ENCODE measurements at places on chromosomes 3 and 15.

DNA sequence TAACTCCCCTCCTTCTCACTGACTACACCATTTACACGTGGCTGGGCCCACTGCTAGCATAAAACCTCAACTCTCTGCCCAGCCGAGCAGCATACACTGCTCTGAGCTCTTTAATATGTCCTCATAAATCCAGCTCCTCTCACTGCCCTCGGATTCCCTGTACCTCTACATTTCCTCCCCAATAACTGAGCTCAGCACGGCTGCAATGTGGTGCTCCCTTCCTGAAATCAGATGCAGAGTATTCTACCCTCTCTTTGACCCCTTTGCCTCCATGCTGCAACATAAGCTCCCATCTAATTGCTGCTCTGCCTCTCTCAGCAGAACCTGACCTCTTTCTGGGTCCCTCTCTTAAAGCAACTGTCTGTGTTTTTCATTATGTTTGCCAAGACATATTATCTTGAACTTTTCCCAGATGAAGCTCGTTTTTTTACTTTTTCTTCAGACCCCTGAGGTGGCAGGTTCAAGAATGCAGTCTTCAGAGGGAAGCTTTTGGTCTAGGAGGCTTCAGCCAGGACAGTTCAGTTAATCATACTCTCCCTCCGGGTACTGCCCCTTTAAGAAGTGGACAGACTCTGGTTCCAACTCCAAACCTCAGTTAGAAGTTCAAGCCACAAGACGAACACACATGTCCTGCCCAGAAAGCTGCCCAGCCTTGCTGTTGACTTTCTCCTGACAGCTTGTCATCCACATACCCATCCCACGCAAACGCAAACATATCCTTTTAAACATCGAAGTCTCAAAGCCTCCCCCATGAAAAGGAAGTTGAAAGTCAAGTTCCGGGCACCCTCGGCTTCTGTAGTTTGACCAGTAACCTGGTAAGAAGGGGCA lies 81.1 kb upstream of the NEO1 start:
- DNase-seq = no peak

DNA sequence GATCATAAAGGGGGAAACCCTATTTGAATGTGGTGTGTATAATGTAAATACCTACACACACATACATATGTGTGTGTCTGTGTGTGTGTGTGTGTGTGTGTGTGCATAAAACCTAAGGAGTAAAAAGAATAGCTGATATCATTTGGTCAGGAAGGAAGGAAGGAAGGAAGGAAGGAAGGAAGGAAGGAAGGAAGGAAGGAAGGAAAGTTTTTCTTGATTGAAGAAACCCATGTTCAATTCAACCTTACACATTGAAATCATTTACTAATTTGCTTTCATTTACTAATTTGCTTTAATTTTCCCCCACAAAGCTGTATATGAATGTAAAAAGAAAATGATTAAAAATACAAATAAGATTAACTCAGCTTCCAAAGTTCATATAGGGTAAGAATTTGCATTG lies 386.6 kb downstream of the ROBO2 start:
- no peak for DNase-seq

- DNase-seq = no peak
Measured at GRCh38 chr3:52403955-52404354, 40.9 kb downstream of the SEMA3G start.

GRCh38 chr3:183279371-183279770 lies 26.3 kb downstream of the B3GNT5 start:
- DNase-seq = no peak
